ENCODE measurements at places on chromosomes 4 and X.

- DNase-seq = no peak
Observed at GRCh38 chrX:140151316-140151715, 186.0 kb upstream of the CXorf66 start.

- no peak for DNase-seq
Observed at GRCh38 chrX:133633162-133633561, 217.9 kb upstream of the GPC4 start.

GRCh38 chrX:110531873-110532580 lies 173.4 kb downstream of the RTL9 start:
- DNase-seq = no peak

DNA sequence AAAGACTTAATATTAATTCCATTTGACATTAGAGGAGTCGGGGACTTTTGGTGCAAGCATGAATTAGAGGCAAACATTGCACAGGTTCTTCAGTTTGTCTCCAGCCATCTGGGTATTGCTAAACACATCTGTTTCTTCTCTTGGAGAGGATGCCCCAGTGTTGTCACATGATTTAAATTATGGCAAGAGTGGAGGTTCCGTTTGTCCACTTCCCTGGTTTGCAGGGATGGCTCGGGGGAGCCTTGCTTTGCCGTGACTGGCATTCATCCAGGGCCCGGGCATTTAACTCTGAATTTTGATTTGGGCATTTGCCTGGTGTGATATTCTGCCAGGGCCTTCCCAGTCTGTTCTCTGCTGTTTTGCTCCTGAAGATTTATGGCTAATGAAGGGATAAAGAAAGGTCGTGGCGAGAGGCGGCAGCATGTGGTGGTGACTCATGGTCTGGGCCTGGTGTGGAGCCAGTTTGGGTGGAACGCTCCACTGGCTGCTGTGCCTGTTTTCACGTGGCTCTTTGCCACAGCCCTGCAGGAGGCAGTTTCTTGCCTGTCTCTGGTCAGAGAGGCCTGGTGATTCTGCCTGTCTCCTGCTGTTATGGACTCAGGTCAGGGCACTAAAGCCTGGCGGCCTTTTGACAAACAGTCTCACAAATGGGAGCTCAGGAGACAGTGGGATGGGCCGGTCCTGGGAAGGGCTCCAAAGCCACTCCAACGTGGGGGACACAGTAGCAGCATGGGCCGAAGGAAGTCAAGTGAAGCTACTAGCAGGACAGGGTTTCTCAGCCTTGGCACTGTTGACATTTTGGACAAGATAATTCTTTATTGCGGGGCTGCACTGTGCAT lies 99.4 kb upstream of the PGRMC2 start:
- DNase-seq = no peak

DNA sequence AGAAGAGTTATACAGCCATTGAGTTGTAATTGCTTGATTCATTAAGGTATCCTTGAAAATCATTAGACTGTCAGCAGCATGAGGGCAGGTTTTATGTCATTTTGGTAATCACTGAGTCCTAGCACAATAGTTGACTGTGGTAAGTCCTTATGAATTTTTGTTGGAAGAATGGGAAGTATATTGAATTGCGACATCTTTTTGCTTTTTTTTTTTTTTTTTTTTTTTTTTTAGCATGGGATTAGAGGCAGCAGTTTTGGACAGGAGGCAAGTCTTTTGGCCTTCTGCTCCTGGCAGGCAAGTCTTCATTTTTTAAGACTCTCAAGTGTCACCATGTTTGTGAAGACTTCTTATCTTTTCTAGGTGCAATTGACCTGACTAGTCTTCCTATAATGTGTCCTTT lies 29.7 kb downstream of the PRRG1 start:
- no peak for DNase-seq

DNA sequence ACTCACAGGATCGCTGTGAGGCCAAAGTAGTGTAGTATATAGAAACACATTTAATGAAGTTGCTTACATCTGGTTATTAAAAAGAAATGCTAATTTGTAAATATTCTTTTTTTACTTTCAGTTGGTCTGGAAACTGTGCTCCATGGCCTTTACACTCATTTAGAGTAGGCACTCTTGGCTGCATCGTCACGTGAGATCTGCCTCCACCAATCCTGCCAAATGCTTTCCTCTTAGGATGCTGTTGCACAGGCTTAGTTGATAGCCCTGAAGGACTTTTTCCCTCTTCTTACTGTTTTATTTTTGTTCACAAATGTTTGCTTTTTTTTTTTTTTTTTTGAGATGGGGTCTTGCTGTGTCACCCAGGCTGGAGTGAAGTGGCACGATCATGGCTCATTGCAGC lies 6.3 kb downstream of the CPE start:
- no peak for DNase-seq

- no peak for DNase-seq
Observed at GRCh38 chr4:143617994-143618679, 82.3 kb downstream of the FREM3 start.

GRCh38 chrX:151904989-151905388 lies 7.7 kb upstream of the MAGEA4 start:
- no peak for DNase-seq

DNA sequence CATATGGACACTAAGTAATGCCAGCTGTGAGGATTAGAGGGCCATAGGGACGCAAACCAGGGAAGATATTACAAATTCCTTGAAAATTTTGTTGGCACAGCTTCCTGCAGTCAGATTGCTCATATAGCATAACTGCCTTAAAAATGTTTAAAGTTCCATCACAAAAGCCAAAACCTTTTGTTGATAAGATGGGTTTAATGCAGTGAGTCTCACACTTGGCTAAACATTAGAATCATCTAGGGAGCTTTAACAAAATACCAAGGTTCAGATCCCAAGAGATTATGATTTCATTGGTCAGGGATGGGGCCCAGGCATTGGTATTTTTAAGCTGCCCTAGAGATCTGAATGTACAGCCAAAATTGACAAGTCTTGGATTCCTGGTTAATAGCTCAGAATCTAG lies 376.5 kb upstream of the MAD2L1 start:
- no peak for DNase-seq

GRCh38 chr4:926538-926937 lies 5.6 kb downstream of the GAK start:
- DNase-seq = no peak

DNA sequence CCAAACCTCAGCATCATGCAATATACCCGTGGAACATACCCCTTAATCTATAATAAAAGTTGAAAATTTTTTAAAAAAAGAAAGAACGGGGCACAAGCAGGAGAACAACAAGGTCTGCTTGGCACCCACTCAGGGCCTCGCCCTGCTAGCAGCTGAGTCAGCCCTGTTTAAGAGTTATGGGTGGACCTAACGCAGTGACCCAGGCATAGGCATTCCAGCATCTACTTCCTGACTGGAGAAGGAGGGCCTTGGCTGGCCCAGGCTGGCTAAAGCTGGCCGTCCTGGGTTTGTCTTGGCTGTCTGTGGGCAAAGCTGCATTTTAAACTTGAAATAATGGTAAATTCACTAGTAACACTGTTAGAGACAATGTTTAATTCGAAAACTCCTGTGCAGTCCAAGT lies 236.7 kb upstream of the PGRMC2 start:
- DNase-seq = no peak

DNA sequence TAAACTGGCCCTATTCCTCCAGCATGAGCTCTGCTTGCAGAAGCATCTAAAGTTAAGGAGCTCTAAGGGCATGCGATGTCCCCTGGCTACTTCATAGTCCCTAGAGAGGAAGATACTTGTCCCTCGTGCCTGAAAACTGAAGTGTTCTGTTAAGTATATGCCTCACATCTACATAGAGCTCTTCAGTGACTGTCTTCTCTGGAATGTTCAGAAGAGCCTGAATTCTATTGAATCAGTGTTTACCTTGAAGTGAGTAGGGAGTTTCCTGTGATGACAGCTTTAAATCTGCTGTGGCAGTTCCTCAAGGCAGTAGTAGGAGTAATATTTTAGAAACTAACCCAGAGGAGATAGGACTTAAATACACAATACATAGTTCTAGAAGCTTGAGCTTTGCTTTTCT lies 111.2 kb downstream of the ZNF518B start:
- DNase-seq = no peak

GRCh38 chr4:56665781-56666180 lies 15.3 kb downstream of the HOPX start:
- DNase-seq = no peak

DNA sequence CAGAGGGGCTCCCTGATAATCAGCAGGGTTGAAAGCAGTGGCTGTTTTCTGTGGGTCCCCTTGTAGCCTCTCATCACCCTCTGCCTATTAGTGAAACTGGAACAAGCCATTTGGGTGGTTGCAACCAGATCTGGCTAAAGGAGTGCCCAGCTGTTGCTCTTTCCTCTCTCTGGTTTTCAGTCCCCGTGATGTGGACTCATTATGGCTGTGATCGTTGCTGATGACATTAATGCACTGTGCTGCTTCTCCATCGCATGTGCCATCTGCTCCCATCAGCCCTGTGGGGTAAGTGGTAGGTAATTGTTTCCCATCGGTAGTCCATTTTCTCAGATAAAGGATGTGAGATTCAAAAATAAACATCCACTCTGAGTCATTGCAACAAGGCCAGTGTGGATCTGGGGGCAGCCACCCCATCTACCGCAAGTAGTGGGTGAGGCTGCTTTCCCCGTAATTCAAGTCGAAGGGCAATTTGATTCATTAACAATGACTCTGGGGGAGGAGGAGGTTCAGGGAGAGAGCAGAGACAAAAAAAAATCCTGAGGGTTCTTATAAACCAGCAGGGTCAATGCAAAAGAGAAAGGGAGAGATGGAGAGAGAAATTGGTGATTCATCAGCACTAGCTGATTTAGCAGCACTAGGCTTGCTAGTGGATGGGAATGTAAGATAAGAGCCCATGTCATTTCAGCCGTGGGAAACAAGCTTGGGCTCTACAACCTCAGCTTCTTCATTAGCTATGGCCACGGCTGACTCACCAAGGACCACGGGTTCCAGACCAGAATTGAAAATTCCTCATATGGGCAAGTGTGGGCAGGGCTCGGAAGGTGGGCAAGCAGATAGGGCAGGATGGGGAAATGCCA lies 357.8 kb downstream of the MID1IP1 start:
- no peak for DNase-seq

DNA sequence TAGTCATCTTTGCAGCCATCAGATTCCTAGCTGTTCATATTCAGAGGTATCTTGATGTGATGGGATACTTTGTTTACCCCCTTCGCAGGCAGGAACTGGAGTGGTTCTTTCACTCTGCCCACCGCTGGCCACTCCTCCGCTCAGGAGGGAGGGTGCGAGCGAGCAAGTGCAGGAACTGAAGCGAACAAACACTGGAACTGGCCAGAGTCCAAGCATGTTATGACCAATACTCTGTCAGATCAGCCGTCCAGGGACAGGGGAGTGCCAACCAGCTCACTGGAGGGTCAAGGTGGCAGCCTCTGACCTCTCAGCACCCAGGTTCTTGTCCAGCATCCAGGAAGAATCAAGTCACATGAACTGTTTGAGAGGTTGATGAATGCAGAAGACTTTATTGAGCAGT lies 18.0 kb upstream of the MANBA start:
- DNase-seq = no peak

DNA sequence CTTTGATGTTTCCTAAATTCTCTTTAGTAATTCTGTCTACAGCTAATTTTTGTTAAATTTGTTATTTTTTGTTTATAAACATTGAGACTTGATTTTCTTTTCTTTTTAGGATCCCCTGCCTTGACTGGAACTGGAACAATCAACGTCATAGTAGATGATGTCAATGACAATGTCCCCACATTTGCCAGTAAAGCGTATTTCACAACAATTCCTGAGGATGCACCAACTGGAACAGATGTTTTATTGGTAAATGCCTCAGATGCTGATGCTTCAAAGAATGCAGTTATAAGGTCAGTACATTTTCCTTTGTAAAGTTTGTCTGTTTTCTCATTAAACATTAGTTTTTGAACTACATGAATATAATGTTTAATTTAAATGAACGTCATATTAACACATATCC lies 119.4 kb downstream of the FAT4 start:
- DNase-seq = no peak

- DNase-seq = no peak
Observed at GRCh38 chr4:67549123-67549522, 3.8 kb upstream of the CENPC start.

GRCh38 chrX:104098151-104098808 lies 14.0 kb upstream of the ZCCHC18 start:
- no peak for DNase-seq

DNA sequence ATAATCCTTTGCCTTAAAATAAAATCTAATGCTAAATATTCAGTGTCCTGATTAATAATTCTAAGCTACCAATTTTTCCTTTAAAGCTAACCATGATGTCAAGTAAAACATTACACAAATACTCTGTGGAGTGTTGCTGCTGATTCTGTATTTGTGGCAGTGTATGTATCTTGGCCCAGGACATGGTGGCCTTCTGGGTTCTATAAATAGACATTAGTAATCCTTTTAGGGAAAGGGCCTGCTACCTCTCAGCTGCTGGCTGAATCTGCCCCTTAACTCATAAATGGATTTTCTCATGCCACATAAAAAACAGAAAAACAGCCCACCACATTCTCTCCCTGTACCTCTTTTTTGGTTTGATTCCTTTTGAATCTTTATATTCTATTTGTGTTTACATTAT lies 1.2 kb upstream of the XK start:
- no peak for DNase-seq

GRCh38 chr4:92814677-92815076 lies 510.9 kb downstream of the GRID2 start:
- no peak for DNase-seq

DNA sequence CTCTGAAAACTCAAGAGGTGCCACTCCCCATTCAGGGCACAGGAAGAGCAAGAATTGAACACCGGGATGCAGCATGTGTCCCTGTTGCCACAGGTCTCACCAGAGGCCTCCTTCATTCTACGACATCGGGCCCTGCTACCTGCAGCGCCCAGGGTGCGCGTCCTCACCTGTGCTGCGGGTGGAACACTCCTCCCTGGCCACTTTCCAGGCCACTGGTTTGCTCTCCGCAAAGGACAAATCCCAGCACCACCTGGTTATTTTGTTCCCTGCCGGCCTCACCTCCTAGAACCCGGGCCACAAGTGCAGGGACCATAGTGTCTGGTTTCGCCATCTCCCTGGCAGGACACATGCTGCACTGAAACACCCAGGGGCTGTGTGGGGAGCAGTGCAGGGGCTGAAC lies 14.3 kb upstream of the FAM3A start:
- DNase-seq = no peak

- DNase-seq = no peak
Observed at GRCh38 chr4:8637456-8637984, 45.0 kb downstream of the CPZ start.

GRCh38 chr4:170089274-170089667 lies 485 bp downstream of the AADAT start:
- DNase-seq = no peak

- DNase-seq = no peak
Observed at GRCh38 chr4:80125252-80126177, 52.5 kb upstream of the ANTXR2 start.

DNA sequence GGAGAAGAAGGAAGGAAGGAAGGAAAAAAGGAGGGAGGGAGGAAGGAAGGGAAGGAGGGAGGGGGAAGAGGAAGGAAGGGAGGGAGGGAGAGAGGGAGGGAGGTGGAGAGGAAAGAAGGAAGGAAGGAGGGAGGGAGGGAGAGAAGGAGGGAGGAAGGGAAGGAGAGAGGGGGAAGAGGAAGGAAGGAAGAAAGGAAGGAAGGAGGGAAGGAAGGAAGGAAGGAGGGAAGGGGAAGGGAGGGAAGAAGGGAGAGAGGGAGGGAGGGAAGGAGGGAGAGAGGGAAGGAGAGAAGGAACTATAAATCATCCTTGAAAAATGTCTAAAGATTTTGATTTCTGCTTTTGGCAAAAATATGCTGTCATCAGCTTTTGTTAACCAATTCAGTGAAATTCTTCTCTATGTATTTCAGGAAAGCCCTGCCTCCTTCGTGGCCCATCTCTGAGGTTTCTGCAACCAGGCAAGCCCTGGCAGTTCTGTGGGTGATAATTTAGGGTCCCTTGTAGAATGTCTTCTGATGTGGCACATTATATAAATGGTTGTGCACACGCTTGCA lies 7.1 kb upstream of the HOPX start:
- no peak for DNase-seq

GRCh38 chrX:65601530-65602220 lies 65.8 kb upstream of the MSN start:
- no peak for DNase-seq

Data from D721Med (cell line).